ENCODE measurements at places on chromosomes 4 and X.
A peak's percentile ranks its signal among the peaks of the same experiment; 100 is the strongest.

DNA sequence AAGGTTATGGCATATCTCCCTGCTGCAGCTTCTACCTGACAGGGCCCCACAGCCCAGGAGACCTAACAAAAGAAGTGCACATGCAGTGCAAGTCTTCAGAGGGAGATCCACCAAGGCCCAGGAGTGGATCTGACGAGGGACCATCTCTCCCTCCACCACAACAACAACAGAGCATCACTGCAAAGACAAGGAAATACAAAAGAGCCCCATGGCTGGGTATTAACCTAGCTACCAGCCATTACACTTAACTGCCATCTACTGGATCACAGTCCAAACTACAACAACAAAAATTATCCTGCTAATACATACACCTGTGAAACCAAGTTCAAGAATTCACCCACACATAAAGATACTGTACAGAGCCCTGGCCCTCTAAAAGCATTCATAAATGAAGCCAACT is 280.2 kb upstream of the SLC7A11 start:
- DNase-seq = no peak

DNA sequence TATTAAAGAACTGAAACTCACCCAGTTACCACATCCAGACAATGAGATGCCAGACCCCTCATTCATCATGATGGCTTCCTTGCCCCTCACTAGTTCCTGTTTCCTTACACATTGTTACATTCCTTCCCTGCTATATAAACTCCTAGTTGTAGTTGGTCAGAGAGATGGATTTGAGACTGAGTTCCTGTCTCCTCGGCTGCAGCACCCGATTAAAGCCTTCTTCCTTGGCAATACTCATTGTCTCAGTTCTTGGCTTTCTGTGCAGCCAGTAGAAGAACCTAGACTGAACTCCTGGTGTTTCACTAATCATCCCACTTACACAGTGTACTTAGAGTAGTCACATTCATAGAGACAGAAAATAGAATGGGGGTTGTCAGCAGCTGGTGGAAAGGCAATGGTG is 324.7 kb downstream of the TRIML1 start:
- DNase-seq = no peak

DNA sequence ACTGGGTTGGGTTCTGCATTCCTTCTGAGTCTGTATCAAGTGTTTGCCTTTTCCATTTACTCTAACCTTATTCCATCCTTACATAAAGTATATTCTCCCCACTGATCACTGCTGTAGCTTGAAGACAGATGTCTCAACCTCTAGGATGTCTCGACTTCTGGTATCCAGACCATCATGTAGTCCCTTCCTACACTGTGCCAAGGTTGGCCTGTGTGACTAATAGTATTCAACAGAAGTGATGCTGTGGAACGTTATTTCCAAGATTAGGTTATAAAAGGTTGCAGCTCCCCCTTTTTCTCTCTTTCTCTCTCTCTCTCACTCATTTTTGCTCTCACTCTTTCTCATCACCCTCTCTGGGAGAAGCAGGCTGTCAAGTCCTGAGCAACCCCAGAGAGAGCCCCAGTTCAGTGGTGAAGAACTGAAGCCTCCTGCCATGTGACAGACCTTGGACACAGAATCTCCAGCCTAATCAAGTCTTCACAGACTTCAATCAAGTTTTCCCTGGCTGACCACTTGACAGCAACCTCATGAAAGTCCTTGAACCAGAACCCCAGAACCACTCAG is 75.4 kb downstream of the PRDM5 start:
- no peak for DNase-seq

DNA sequence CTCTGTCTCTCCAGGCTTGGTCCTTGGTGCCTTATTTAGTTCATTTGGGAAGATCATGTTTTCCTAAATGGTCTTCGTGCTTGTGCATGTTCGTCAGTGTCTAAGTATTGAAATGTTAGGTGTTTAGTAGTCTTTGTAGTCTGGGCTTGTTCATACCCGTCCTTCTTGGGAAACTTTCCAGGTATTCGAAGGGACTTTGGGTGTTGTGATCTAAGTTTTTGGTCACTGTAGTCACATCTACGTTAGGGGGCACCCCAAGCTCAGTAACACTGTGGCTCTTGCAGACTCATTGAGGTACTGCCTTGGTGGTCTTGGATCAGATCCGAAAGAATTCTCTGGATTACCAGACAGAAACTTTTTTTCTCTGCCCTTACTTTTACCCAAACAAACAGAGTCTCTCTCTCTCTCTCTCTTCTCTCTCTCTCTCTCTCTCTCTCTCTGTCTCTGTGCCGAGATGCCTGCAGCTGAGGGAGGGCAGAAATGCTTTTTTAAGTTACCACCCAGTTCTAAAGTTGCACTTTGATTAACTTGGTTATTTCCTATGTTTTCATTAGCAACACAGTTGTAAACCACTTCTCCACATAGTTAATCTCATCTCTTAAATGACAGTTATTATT is 67.6 kb upstream of the SLC7A3 start:
- DNase-seq = peak; percentile 20

- no peak for DNase-seq
These were observed 162.5 kb upstream of the RASGEF1B start for GRCh38 chr4:81634165-81634564.

DNA sequence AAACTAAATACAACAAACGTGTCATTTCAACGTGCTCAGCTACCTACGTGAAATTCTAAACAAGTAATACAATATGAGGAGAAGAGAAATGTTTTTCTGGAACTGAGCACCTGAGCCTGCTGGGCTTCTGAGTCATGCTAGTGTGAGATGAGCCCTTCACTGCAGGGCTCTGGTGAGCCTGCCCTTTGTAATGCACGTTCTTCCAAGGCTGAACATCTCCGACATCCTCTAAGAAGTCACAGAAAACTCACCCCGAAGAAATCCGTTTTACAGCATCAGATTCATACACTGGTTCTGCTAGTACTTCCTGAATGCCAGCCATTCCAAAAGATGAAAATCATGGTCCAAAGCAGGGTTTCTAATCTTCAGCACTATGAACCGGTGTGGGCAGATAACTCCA is 157.1 kb downstream of the AMELX start:
- DNase-seq = no peak

- DNase-seq = no peak
These were observed 4.0 kb downstream of the HAND2 start for GRCh38 chr4:173526027-173526482.

DNA sequence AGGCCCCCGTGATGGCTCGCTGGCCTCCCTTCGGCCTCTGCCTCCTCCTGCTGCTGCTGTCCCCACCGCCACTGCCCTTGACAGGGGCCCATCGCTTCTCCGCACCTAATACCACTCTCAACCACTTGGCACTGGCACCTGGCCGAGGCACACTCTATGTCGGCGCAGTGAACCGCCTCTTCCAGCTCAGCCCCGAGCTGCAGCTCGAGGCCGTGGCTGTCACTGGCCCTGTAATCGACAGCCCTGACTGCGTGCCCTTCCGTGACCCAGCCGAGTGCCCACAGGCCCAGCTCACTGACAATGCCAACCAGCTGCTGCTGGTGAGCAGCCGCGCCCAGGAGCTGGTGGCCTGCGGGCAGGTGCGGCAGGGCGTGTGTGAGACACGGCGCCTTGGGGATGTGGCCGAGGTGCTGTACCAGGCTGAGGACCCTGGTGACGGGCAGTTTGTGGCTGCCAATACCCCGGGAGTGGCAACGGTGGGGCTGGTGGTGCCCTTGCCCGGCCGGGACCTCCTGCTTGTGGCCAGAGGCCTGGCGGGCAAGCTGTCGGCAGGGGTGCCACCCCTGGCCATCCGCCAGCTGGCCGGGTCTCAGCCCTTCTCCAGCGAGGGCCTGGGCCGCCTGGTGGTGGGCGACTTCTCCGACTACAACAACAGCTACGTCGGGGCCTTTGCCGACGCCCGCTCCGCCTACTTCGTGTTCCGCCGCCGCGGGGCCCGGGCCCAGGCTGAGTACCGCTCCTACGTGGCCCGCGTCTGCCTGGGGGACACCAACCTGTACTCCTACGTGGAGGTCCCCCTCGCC is 3.0 kb downstream of the PLXNB3 start:
- no peak for DNase-seq

GRCh38 chrX:69616457-69617203 is 717 bp downstream of the EDA start:
- peak; percentile 23 for DNase-seq
